Stimulated activated naive CD8-positive, alpha-beta T cell treated with anti-CD3 and anti-CD28 coated beads, Interleukin-15, amount 100 ng/mL, for 72 hours (primary cell): ENCODE measurements at places on chromosomes 13 and 19.
A peak's percentile ranks its signal among the peaks of the same experiment; 100 is the strongest.

DNA sequence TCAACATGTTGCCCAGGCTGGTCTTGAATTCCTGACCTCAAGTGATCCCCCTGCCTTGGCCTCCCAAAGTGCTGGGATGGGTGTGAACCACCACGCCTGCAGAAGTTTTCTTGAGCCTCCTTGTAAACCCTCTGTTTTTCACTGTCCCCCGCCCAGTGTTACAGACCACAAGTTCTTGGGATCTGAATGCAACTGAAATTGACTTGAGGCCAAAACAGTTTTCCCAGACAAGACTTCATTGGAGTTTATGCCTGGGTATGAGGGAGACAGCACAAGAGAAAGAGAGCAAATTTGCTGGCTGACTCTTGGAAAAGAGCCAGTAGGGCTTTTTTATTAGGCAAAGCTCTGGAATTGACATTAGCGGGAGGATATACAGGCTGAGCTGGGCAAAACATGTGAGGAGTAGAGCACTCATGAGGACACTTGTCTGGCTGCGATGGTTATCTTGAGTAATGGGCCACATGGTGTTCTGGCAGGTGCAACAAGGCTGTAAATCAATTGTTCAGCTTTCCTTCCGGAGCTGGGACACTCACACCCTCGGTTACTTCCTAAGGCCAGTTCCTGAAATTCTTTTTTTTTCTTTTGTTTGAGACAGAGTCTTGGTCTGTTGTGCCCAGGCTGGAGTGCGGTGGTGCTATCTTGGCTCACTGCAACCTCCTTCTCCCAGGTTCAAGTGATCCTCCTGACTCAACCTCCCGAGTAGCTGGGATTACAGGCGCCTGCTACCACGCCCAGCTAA is 12.7 kb upstream of the HNRNPL start:
- DNase-seq, result no peak

DNA sequence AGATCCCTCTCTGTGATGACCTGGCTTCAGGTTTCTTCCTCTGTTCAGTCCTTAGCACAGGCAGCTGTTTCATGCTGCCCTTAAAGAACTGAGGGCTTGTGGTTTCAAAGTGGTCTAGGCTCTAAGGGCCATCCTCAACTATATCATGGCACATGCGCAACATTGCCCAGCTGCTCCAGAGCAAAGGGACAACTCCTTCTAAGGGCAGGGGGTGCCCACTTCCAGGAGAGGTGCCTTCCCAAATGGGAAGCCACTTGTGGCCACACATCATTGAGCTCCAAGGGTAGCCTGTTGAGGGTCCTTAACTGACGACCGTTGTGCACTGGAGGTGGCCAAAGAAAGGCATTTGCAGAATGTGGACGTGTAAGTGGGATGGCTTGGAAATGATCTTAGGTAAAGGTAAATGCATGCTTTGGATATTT is 7.3 kb downstream of the GPR183 start:
- DNase-seq, result no peak

DNA sequence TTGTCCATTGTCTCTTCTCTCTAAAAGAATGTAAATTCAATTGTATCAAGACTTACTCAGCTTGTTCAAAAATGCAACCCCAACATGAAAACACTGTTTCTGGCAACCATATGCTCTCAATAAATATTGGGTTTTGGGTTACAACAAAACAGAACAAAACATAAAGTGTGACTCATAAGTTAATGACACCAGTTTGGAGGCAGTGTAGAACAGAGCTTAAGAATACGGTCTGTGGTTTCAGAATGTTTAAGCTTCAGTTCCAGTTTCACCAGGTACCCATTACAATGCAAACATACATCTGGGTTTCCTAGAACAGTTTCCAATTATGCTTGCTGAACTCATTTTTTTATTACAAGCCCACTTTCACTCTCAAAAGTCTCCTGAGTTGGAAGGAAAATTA is 285.8 kb upstream of the PCDH9 start:
- DNase-seq, result no peak

- DNase-seq, result no peak
Observed at GRCh38 chr19:50896591-50897190, 14.5 kb downstream of the KLK4 start.

- DNase-seq, result no peak
Observed at GRCh38 chr13:111948811-111949210, 118.1 kb upstream of the SOX1 start.

DNA sequence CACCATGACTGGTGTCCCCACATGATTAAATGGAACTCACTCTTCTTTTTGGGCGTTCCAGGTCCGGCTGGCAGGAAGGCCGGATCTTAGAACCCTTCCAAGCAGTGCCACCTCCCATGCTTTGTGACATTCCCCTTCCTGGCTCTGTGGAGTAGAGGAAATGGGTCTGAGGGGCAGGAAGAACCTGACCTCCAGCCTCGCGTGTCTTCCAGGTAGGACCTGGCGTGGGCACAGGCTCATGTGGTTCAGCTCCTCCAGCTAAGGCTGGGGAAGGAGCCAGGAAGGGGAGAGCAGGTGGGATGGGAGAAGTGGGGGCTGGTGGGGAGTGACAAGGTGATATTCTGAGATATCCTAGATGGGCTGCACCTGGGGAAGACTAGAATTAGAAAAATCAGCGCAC is 2.1 kb downstream of the TMEM255B start:
- DNase-seq, result no peak

DNA sequence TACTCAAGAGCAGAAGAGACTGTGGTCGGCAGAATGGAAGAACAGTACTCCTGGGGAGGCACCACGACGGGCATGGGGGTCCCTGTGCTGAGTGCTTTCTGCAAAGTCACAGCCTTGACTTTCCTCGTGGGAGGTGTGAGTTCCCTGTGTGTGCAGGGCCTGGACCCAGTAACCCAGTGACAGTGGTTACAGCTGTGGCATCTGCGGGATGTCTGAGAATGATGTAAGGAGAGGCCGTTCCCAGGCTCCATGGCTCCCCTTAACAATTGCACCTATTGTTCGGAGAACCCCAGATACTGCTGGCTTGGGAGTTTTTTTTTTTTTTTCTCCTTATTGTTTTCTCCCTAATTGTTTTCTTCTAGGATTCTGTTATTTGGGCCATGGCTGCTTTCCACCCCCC is 5.1 kb upstream of the NANOS2 start:
- no peak for DNase-seq

DNA sequence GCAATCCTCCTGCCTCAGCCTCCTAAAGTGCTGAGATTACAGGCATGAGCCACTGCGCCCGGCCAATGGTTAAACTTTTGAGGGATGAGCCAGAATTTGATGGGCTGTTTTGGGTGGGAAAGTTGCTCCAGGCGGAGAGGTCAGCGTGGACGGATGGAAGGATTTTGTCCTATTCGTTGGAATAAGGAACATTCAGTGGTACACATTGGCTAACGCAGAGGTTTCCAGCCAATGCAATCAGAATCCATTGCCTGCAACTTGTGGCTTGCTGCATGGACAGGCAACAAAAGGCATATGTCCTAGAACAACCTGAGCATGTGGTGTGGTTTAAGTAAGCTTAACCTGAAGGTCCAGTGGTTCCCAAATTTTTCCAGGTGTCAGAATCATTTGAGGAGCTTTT is 35.5 kb upstream of the C1QTNF9 start:
- no peak for DNase-seq

GRCh38 chr19:19548915-19549759 is 11.1 kb downstream of the CILP2 start:
- no peak for DNase-seq

DNA sequence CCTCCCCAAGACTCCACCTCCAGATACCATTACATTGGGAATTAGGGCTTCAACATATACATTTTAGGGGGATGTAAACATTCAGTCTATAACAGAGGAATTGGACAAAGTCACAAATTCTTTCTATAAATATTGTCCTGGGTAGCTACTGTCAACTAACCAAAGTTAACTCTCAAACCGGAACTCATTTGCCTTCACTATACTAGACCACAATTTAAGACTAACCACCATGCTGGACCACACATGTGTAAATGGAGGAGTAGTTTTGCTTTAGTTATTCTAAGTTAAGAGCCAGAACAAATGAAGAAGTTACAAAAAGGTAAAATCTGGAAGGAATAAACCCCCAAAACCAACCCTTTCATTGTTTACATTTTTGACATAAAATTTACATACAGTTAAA is 222.8 kb downstream of the NDFIP2 start:
- no peak for DNase-seq

DNA sequence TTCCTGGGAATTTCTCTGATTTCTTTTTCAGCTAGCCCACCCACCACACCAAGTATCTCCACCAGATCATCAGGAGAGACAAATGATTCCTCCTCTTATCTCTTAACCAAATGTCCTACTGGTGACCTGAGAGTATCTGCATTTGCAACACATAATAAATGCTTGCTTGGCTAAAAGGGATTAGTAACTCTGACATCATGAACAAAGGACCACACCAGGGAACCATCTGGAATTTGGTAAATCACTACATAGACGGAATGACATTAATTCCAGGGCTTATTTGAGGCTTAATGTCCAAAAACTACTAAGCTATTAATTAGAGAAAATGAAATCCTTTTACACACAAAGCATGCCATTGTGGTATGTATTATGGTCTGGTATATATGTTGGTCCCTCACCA is 139.0 kb downstream of the RAP2A start:
- DNase-seq, result no peak

- DNase-seq, result no peak
Observed at GRCh38 chr19:45767410-45767880, 1.6 kb downstream of the SIX5 start.

DNA sequence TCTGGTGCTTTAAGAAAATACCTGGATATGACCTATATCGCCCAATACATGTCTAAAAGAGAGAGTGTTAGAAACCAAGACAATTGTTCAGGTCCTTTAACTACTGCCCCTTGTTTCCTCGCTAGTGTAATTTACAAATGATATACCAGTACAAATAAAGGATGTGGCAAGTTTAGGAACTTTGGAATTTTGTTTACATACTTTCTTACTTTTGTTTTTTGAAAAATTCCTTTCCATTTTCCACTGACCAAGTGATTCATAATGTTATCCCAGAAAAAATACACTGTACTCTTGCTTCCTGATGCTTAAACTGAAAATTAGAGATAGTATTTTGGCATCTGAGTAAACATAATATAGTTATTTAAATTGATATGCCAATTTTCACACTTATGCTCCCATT is 96.8 kb upstream of the CSNK1A1L start:
- DNase-seq, result no peak

DNA sequence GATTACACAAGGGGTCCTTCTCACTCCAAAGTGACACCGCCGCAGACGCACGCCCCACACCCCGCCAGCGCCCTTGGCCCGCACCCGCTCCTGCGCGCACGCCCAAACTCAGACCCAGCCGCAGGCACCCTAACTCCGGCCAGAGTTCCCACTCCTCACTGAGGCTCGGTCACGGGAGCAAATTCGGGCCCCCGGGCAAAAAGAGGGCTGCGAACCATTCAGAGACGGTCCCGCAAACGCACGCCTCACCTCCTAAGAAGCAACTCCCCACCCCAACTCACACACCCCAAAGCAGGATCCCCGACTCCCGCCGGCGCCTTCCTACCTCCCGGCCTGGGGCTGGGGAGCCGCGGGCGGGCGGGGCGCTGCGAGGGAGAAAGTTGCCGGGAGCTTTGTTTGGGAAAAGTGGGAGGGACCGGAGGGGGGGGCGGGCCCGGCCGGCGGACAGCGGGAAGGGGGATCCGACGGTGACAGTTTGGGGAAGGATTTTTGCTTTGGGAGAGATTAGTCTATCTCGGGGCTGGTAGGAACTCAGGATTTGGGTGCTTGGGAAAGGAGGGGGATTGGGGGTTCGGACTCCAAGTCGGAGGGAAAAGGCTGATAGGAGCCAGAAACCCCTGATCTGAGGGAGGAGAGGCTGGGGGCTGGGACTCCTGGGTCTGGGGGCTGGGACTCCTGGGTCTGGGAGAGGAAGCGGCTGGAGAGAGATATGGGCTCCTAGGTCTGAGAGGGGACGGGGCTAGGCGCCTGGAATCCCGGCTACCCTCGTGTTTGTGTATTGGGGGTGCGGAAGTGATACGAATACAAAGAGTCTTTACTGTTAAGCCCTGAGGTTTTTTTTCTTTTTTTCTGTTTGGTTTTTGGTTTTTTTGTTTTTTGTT is at the start of gene TEAD2:
TEAD2 (minus strand) TSS at position 369 of the 881 bp plus-strand sequence. CDS start 2,341 bp downstream, outside the sequence.
- DNase-seq, result peak; percentile 30

- DNase-seq, result no peak
Observed at GRCh38 chr19:2848616-2849015, 7.3 kb downstream of the ZNF555 start.

- DNase-seq, result no peak
Observed at GRCh38 chr13:107968470-107968869, 246.9 kb downstream of the LIG4 start.

- DNase-seq, result no peak
Observed at GRCh38 chr19:36097036-36097435, 13.9 kb upstream of the OVOL3 start.

DNA sequence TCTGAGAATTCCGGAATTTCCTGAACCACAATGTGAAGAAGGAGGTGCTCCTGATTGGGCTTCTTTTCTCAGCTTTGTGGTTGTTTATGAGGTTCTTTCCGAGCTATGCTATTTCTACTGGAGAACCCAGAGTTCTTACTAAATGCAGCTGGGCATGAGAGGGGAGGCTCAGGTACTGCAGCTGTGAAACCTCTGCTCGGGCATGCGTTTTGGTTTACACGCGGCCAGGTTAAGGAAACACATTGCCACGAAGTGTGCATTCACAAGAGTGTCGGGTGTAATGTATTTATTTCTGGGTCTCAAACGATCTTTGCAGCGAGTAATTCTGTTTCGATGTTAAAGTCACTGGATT is 661 bp upstream of the MIR17HG start:
- no peak for DNase-seq

DNA sequence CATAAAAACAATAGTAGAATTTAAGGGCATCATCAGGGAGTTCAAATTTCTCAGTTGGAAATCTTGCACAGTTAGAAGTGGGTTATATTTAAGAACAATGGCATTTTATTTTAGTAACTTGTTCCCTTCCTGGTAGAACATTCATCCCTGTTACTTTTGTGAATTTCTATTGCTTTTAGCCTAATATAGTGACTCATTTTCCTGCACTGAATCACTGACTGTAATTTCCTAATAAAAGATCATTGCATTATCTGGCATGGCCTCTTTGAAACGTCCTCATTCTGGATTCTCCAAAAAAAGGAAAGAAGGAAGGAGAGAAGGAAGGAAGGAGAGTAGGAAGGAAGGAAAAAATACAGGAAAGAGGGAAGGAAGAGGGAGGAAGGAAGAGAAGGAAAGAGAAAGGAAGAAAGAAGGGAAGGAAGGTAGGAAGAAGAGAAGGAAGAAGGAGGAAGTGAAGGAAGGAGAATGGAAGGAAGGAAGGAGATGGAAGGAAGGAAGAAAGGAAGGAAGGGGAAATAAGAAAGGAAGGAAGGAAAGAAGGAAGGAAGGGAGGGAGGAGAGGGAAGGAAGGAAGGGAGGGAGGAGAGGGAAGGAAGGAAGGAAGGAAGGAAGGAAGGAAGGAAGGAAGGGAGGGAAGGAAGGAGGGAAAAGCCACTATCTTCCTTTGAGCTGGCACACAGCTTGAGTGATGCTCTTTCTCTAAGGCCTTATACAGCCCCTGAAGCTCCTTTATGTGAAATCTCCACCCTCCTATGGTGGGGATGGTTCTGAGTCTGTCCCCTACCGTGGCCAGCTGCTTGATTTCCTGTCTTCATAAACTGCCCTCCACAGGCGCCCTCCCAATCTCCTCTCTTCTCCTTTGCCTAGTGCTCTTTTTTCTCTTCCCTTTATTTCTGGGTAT is 29.8 kb upstream of the TM9SF2 start:
- no peak for DNase-seq

- no peak for DNase-seq
Observed at GRCh38 chr13:27621116-27621365, 651 bp upstream of the POLR1D start.
